ENCODE measurements at places on chromosomes 4 and X. TPM values are rescaled to one million over a fixed set of nuclear protein-coding genes. Genes with fewer than 3 reads are reported as not detected.

- no peak for ATAC-seq
Measured at GRCh38 chrX:22424919-22425318, 152.2 kb downstream of the CBLL2 start.

DNA sequence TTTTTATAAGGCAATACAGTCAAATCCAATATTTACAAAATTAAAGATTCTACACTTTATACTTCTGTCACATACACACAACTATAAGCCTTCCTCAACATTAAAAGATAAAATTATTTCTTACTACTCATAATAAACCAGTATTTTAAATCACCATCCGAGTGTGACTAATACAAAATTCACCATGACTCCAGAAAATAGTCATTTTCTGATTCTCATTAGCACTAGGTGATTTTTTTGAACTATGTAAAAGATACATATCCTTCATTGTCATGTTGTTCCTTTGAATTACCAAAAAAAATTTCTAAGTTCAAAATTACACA, 646 bp upstream of the SLC7A11 start:
- ATAC-seq, result no peak

GRCh38 chr4:162510115-162510514, 346.3 kb upstream of the FSTL5 start:
- no peak for ATAC-seq

DNA sequence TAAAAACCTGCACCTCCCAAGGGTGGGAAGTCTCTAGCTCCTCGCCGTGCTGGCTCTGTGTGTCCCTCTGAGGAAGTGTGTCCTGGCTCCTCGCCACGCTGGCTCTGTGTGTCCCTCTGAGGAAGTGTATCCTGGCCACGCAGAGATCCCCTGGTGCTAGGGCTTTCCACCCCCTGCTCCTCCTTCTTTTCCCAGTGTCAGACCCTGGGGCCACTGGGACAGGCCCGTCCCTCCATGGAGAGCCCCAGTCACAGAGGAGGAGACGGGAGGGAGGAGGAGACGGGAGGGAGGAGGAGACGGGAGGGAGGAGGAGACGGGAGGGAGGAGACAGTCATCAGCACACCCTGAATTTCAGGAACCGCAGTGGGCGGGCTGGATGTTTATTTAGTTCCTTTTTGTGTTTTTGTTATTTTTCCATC, 53.8 kb upstream of the HGFAC start:
- peak; percentile 78 for ATAC-seq

Gene NLRP2B
- total RNA-seq, result not detected

DNA sequence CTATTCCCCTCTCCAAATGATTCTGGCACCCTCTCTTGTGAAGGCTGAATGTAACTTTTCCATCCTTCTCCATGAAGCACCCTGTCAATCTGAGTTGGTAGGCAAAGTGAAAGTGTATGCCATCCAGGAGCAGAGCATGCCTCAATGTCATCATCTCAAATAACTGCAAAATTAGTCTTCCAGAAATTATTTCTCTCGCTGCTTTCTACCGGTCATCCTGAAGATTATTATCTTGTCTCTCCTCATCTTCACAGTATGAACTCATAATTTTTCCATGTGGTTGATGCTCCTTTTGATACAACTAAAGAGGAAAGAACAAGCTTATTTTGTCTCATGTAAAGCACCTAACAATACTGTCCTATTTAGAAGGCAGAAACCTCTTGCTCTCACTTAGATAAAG, 285.5 kb upstream of the PCDH7 start:
- no peak for ATAC-seq

Gene ZCCHC18
- total RNA-seq, result 1.7 TPM

Gene BST1
- 2.2 TPM for total RNA-seq

DNA sequence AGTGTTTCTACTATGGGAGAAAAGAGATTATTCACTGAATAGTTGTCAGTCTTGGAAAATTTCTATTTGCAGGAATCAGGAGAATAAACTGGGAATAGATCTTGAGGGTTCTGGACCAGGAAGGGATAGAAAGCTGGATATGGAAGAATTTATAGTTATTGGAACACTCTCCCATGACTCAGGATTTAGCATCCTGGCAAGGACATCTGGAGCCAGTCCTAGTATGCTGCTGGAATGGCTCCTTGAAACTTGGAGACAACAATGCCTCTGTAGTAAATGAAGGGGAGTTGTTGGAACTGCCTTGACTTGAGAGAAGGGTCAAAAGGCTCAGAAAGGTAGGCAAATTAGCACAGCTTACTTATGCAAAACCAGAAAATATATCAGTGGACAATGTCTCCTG, 23.5 kb upstream of the THOC2 start:
- peak; percentile 60 for ATAC-seq

DNA sequence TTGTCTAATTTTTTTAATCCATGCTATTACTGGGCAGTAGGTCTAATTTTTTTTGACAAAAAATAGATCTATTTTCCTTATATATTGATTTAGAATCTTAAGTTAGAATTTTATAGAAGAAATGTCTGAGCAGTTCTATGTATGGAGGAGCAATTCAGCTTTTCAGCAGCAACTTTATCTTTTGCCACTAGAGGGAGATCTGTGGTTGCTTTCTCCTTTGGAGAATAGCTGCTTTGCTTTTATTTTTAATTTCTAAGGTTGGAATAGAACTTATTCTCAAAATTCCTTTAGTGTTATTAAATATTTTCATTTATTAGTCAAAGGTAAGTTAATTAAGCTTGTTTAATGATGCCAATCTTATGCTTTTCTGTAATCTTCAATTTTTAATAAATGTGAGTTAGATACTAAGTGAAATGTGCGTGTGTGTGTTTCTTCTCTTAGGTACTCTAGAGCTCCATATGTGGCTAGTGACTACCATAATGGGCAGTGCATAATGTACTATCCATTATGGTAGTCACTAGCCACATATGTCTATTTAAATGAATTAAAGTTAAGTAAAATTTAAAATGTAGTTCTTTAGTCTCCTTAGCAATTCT, 29.3 kb downstream of the FAM199X start:
- no peak for ATAC-seq

- no peak for ATAC-seq
Measured at GRCh38 chrX:34557733-34558132, 99.4 kb downstream of the TMEM47 start.

- ATAC-seq, result no peak
Measured at GRCh38 chr4:144531841-144532240, 114.1 kb upstream of the HHIP start.

DNA sequence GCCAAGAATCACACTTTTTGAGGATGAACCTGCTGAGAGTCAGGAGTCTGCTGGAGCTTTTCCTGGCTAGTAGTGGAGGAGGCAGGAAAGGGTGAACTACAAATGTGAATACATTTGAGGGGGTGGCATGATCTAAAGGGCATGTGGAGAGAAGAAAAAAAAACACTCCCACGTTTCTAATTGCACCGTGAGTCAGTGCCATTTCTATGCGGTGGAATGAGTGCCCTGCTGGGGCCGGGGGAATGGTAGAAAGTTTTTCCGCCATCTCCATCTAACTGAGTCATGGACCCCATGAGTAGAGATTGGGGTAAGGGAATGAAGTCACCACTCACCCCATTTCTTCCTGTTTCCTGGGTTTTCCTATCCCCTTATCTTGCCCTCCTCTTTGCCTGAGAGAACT, 19.8 kb downstream of the BEX3 start:
- no peak for ATAC-seq

DNA sequence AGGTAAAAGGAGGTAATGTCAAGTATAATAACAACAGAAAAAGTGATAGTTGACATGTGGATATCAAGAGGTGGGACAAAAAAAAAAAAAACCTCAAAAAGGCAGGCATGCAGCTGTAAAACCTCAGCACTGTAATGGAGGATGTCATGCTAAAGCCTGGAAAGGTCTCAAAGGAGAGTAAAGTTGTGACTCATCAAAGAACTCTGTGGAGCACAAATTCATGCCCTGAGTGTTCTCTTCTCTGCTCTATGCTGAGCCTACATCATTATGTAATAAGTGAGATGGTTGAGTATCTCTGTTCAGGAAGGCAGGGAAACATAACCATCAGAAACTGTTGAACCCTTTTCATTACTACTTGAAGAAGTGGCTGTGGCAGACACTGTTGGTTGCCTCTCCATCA, 597.8 kb downstream of the BCOR start:
- no peak for ATAC-seq

DNA sequence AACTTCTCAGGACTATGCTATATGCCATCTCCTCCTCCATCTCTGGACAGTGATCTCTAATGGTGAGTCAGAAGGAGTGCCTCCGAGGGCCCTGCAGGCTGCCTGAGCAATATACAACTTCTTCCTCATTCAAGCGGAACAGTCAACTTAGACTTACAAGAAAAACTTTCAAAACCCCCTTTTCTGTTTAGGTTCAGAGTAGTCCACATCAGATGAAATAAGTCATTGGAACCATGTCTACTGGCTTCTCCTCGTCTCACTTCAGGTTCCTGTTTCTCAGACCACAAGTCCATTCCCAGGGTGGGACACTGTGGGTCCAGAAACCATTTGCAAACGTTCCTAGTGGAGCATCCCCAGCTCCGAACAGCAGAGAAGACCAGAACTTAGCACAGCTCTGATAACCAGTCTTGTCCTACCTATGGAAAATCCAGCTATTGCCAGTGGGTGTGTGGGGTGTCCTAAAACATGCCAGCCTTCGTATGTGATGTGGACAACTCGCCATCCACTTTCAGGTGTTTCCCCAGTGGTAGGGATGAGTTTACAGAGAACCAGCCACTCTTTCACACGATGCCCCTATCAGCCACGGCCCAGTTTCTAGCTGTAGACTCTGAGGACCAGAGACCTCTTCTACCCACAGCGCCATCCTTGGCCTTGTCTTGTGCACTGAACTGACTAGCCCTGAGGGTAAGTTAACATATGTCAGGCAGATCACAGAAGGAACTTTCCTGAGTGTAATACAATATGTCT, 32.7 kb upstream of the NKRF start:
- ATAC-seq, result no peak

Gene TEX13B
- total RNA-seq, result not detected

DNA sequence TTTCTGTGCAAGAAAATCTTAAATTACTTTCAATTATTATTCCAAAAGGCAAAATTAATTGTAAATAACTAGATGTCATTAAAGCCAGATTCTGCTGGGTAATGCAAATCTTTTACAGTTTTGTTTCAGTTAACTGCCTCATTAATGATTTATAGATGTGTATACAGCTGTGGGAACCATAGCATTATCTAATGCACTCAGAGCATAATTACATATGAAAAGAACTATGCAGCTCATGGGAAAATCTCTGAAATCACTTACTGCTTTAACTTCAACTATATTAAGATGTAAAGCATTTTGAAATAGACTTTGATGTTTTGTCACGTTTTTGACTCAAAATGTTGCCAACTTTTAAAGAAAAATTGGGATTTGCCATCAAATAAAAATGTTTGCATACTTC, 630.3 kb upstream of the KLHL4 start:
- no peak for ATAC-seq

- ATAC-seq, result no peak
Measured at GRCh38 chr4:46717950-46718349, 191.1 kb downstream of the COX7B2 start.

Gene PDLIM3
- total RNA-seq, result 1,505 TPM

DNA sequence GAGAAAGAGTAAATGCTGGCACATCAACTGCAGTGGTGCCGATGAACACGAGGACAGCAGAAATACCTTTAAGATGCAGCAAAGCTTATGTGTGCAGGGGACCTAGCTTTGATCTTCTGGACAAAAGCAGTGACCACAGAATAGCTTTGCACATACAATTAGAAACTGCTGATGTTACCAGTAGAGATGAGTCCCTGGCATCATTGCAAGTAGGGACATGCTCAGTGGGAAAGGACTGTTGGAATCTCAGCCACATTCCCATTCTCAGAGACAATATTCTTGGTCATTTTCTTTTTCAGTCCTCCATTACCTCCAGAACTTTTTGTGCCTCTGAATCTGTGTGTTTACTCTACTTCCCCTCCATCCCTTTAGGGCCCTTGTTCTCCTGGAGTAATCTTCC, 16.9 kb upstream of the PDLIM3 start:
- ATAC-seq, result no peak

- ATAC-seq, result no peak
Measured at GRCh38 chr4:81984746-81985145, 389.0 kb downstream of the HNRNPD start.

DNA sequence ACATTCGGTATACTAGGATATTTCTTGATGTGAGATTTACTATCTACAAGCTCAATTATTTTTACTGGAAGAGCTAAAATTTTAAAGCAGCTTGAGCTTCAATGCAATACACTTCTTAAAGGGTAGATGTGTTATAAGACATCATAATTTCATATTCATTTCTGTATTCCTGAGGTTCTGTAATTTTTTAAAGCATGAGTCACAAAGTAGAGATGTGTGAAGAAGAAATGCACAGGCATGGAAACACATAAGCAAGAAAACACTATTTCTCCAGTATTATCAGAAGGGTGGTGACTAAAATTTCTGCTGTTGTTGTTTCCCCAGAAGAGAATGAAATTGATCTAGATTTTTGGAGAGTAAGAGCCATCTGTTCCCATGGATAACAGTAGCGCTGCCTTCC, 72.6 kb downstream of the INPP4B start:
- ATAC-seq, result no peak

Gene MMRN1
- total RNA-seq, result 64.5 TPM

Gene RNF175
- total RNA-seq, result not detected

GRCh38 chr4:183838987-183839712, 66.0 kb upstream of the STOX2 start:
- ATAC-seq, result no peak

Gene STAP1
- total RNA-seq, result 2.2 TPM

DNA sequence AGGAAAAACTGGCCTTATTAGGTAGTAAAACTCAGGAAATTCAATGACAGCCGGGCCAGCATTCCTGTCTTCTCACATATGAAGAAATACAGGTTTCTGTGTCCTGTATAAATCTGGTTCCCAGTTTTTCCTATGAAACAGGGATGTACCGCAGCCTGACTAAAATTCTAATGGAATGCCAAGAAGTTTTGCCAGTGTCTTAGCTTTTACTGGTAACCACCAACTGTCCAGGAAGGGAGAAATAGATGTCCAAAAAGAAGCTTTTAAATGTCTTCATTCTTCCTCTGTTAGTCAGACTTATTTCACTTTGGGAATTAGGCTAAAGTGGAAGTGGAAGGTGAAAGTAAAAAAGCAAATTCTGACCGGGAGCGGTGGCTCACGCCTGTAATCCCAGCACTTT, 108.0 kb upstream of the TBL1X start:
- ATAC-seq, result no peak

GRCh38 chrX:145213504-145213903, 33.8 kb upstream of the SPANXN1 start:
- ATAC-seq, result no peak

Gene PPP1R2C
- total RNA-seq, result not detected

DNA sequence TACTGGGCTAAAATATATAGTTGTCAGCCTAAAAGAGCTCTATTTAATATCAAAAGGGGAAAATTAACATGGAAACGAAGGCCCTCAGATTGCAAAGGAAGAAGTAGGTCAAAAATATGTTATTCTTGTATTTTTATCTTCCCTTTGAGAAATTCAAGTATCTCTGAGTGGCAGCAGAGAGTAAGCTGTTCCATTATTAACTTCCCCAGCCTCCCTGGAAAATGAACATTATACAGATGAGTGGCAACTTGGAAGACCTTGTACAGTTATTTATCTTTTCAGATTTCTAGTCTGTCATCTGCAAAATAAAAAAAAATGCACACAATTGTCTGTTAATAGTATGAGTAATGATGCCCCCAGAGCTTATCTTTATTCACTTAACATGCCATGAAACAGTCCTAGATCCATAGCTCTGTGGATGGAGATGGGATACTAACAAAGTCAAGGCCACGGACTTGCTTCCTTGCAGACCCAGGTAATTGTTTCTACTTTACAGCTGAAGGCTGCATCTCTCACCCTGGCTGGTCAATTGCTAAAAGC, 93.0 kb downstream of the CORIN start:
- no peak for ATAC-seq

Data from gastroesophageal sphincter (tissue), 4 donors.